Right lung (tissue), 10 donors: ENCODE measurements at places on chromosomes 4 and X.

GRCh38 chr4:177450426-177451107, 8.3 kb upstream of the AGA start:
- no peak for DNase-seq

- DNase-seq: no peak
Observed at GRCh38 chr4:82373486-82373815, 340 bp downstream of the HNRNPD start.

GRCh38 chr4:177339477-177340374, 30.1 kb downstream of the NEIL3 start:
- no peak for DNase-seq

DNA sequence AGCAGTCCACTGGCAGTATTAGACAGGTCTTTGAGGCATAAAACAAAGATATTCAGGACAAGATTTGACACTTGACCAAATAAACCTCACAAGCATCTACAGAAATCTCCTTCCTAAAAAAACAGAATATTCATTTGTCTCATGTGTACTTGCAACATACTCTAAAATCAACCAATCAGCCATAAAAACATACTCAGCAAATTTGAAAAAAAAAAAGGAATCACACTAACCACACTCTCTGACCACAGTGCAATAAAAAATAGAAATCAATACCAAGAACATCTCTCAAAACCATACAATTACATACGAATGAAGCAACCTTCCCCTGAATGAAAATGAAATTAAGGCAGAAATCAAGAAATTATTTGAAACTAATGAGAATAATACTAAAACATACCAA, 591.3 kb downstream of the FAM133A start:
- DNase-seq: no peak

GRCh38 chr4:154985673-154986072, 204.6 kb downstream of the RBM46 start:
- no peak for DNase-seq

- DNase-seq: no peak
Observed at GRCh38 chr4:165151734-165152133, 39.1 kb upstream of the TMEM192 start.

DNA sequence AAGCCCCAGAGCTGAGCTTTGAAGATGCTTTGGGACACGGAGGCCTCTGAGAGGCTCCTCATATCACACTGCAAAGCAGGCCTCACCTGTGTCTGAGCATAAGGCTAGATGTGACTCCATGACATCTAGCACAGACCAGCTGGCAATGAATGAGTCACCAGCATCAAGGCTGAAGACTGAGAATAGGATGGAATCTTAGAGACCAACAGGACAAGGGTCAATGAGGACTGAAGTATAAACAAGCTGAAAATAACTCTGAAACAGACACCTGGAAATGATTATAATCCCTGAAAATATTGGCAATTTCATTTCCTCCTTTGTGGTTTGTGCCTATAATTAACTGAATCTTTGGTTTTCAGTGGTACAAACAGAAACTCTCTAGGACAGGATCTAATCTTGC, 87.1 kb upstream of the PRPS1 start:
- DNase-seq: no peak

DNA sequence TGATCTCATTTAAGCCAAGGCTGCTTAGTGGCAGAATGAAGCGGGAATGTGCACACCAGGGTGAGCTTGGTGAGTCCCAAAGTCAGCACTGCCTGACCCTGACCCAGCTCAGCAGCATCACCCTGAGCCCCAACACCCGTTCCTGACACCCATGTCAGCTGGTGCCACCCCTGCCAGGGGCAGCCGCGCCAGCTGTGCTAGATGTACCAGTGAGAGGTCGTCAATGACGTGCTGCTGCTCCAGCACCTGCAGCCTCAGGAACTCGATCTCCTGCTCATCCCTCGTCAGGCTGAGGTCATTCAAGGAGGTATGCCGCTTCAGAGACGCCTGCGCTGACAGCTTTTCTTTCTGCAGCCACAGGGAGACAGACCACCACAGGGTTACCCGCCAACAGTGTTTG, 61.7 kb upstream of the C4orf50 start:
- DNase-seq: no peak

- DNase-seq: no peak
Observed at GRCh38 chr4:8723222-8723980, 130.8 kb downstream of the CPZ start.

- DNase-seq: no peak
Observed at GRCh38 chr4:82864336-82864979, 26.5 kb downstream of the SEC31A start.

- no peak for DNase-seq
Observed at GRCh38 chrX:39327255-39327654, 526.0 kb downstream of the MID1IP1 start.
